Esophagus squamous epithelium (tissue), 5 donors: ENCODE measurements at places on chromosomes 6 and 20. TPM values are rescaled to one million over a fixed set of nuclear protein-coding genes. Genes with fewer than 3 reads are reported as not detected.

Gene TCF15
- not detected for total RNA-seq

Gene TRAPPC3L
- total RNA-seq: not detected

Gene SLC2A4RG
- 55.5 TPM for total RNA-seq

Gene RNF144B
- 19.0 TPM for total RNA-seq

GRCh38 chr6:167229586-167229985 lies 61.5 kb upstream of the UNC93A start:
- H3K27me3 ChIP-seq: no peaks in the 10 kb centered on the region
- no peak overlapping the region for H3K27ac ChIP-seq
- H3K4me3 ChIP-seq: no peak overlapping the region
- DNase-seq: no peak
- H3K4me1 ChIP-seq: no peaks in the 10 kb centered on the region
- no peaks in the 10 kb centered on the region for H3K36me3 ChIP-seq

- no peaks in the 10 kb centered on the region for H3K4me1 ChIP-seq
- H3K4me3 ChIP-seq: no peak overlapping the region
- DNase-seq: no peak
Observed at GRCh38 chr6:45836984-45837383, 178.7 kb downstream of the CLIC5 start.

DNA sequence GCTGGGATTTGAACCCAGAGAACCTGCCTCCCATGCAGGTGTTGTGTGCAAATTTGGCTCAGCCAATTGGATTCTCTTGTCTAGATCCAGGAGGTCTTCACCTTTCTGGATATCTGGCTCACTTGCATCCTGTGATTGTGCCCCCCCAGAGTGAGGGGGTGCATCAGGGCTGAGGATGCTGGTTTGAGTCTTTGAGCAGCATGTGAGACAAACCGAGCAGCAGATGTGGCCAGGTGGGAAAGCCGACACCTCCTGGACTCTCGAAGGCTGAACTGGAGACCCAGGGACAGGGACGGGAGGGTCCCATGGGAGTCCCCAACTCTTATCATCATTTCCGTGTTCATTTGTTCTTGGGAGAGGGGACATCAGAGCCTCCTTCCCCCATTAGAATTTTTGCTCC lies 30.6 kb upstream of the SULF2 start:
- peaks cover 59% of the 10 kb centered on the region for H3K27me3 ChIP-seq
- no peak for DNase-seq
- H3K4me1 ChIP-seq: peaks cover 7% of the 10 kb centered on the region
- no peak overlapping the region for H3K27ac ChIP-seq
- no peak overlapping the region for H3K4me3 ChIP-seq
- H3K36me3 ChIP-seq: no peaks in the 10 kb centered on the region

DNA sequence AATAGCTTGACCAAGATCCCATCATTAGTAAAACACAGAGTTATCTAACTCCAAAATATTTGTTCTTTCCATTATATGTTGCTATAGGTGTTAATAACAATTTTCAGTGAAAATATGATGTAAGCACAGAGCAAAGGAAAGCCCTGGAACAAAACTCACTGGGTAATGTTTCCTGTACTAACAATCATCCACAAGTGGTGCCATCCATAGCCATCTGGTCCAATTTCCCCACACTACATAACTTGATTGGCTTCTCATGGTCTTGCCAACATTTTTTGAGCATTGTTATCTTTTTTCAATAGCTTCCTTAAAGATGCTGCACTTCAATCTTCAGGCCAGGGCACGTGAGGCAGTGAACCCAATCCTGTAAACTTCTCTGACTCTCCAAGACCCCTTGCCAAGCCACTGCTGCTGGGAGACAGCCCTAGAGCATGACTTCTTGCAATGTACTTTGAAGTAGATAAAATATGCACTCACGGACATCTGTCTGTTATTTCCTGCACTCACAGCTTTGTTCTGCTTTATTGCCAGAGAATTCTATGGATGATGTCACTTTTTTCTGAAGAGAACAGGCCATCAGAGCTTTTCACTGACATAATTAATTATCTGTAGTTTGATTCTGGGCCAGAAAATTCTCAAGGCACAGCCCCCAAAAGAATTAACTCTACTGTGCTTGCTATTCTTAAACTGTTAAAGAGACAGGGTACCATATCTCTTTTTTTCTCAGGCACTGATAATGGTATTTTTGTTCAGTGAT lies 97.5 kb upstream of the TMEM30A start:
- no peak for DNase-seq
- no peaks in the 10 kb centered on the region for H3K27me3 ChIP-seq
- H3K4me1 ChIP-seq: no peaks in the 10 kb centered on the region
- no peak overlapping the region for H3K4me3 ChIP-seq
- no peak overlapping the region for H3K27ac ChIP-seq
- no peaks in the 10 kb centered on the region for H3K36me3 ChIP-seq

GRCh38 chr6:39521958-39522357 lies 199.5 kb upstream of the KCNK16 start:
- no peak overlapping the region for H3K27ac ChIP-seq
- no peak for DNase-seq
- H3K4me3 ChIP-seq: no peak overlapping the region
- no peaks in the 10 kb centered on the region for H3K27me3 ChIP-seq

DNA sequence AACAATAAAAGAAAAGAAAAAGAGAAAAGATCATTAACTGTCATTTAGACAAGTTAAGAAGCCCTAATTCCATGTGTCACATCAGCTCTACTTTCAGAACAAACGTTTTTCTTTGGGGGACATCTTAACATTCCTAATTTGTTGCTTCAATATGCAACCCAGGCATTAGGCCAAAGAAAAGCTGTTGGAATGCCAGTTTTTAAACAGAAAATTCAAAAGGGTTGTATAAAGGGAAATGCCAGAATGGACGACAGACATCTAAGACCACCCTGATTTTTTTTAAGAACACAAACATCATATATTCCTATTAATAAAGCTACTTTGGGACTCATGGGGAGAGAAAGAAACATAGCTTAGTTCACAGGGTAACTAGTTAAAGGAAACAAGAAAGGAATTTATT lies 315.0 kb downstream of the GMDS start:
- H3K27ac ChIP-seq: no peak overlapping the region
- H3K4me3 ChIP-seq: no peak overlapping the region
- DNase-seq: no peak
- no peaks in the 10 kb centered on the region for H3K36me3 ChIP-seq
- no peaks in the 10 kb centered on the region for H3K4me1 ChIP-seq
- no peaks in the 10 kb centered on the region for H3K27me3 ChIP-seq

DNA sequence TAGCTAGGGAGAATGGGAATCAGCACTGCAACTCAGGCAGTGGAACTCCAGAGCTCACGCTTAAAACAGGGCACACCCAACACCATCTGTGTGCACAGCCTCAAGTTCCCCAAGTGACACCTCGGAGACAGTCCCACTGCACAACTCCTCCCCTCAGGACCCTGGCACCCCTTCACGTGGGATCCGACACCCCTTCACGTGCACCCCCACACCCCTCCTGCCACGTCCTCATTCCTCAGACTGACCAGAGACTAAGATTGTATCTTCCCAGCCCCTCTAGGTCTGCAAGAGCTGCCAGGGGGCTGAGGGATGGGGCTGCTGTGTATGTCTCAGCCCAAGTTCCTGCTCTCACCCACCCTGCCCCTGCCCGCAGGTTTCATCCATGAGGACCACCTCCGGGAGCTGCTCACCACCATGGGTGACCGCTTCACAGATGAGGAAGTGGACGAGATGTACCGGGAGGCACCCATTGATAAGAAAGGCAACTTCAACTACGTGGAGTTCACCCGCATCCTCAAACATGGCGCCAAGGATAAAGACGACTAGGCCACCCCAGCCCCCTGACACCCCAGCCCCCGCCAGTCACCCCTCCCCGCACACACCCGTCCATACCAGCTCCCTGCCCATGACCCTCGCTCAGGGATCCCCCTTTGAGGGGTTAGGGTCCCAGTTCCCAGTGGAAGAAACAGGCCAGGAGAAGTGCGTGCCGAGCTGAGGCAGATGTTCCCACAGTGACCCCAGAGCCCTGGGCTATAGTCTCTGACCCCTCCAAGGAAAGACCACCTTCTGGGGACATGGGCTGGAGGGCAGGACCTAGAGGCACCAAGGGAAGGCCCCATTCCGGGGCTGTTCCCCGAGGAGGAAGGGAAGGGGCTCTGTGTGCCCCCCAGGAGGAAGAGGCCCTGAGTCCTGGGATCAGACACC lies 7.6 kb downstream of the MYL9 start:
- DNase-seq: no peak
- H3K27me3 ChIP-seq: no peaks in the 10 kb centered on the region
- H3K4me1 ChIP-seq: peaks cover 4% of the 10 kb centered on the region

GRCh38 chr6:153727885-153728284 lies 311.2 kb upstream of the OPRM1 start:
- no peaks in the 10 kb centered on the region for H3K27me3 ChIP-seq
- H3K27ac ChIP-seq: no peak overlapping the region
- DNase-seq: no peak
- H3K4me1 ChIP-seq: no peaks in the 10 kb centered on the region
- H3K36me3 ChIP-seq: no peaks in the 10 kb centered on the region

DNA sequence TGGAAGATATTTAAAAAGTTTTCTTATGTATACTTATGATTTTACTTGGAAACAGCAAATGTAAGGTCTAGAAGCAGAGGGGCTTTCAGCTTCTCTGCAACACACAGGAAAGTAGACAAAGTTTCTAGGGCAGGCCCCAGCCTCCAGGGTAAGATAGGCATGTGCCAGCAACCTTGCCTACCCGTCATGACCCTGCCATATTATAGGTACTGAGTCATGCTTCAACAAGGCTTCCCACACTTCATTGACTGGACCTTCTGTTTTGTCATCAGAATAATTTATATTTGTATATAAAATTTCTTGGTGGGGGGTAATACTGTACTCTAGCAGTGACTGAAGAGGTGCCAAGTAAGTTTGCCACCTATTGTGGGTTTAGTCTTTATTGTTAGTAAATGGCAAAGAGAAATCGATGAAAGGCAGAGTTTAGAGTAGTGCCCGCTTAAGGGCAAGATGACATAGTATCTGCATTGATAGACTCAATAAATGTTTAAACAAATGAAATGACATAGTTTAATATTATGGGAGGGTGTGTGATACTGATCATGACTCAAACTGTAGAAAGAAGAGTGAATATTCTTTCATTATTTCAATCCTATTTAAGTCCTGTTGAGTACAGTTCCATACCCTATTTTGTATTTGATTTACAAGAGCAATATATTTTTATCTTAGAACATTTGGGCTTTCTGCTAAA lies 95.6 kb downstream of the JARID2 start:
- H3K4me1 ChIP-seq: peaks cover 12% of the 10 kb centered on the region
- no peak overlapping the region for H3K4me3 ChIP-seq
- H3K27me3 ChIP-seq: no peaks in the 10 kb centered on the region
- H3K27ac ChIP-seq: no peak overlapping the region

DNA sequence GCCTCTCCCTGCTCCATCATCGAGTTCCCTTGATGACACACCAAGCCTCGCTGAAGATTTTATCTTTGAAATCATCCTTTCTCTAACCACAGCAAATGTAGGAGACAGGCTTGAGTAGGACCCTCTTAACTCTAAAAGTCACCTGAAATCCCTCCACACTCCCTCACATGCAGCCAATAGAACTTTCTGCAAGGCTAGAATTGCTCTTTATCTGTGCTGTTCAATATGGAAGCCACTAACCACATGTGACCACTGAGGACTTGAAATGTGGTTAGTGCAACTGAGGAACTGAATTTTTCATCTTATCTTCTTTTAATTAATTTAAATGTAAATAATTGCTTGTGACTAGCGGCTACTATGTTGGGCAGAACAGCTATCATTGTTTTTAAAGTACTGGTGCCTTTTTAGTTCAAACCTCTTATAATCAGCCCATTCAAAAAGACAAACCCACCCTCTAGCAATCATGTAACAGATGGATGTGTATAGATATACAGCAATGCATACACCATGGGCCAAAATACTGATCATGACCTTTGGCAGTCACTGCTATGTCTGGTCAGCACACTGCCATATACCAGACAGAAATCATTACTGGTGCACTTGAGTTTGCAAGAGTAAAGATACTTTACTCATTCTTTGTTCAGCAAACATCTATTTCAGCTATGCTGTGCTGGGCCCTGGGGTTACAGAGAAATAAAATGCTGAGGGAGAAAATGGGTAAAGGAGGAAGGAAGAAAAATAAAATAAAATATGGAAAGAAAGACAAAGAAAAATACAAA lies 50.0 kb downstream of the GFOD1 start:
- no peak overlapping the region for H3K4me3 ChIP-seq
- no peak for DNase-seq
- peaks cover 9% of the 10 kb centered on the region for H3K4me1 ChIP-seq

GRCh38 chr6:39634646-39635341 lies 90.4 kb downstream of the KIF6 start:
- DNase-seq: no peak
- H3K4me1 ChIP-seq: no peaks in the 10 kb centered on the region
- no peaks in the 10 kb centered on the region for H3K27me3 ChIP-seq
- H3K4me3 ChIP-seq: no peak overlapping the region
- H3K36me3 ChIP-seq: no peaks in the 10 kb centered on the region
- no peak overlapping the region for H3K27ac ChIP-seq

GRCh38 chr6:104580452-104580851 lies 279.3 kb downstream of the HACE1 start:
- H3K27ac ChIP-seq: no peak overlapping the region
- DNase-seq: no peak
- H3K4me3 ChIP-seq: no peak overlapping the region
- no peaks in the 10 kb centered on the region for H3K27me3 ChIP-seq
- H3K4me1 ChIP-seq: no peaks in the 10 kb centered on the region
- no peaks in the 10 kb centered on the region for H3K36me3 ChIP-seq
